ENCODE measurements at places on chromosomes 11 and 22.

DNA sequence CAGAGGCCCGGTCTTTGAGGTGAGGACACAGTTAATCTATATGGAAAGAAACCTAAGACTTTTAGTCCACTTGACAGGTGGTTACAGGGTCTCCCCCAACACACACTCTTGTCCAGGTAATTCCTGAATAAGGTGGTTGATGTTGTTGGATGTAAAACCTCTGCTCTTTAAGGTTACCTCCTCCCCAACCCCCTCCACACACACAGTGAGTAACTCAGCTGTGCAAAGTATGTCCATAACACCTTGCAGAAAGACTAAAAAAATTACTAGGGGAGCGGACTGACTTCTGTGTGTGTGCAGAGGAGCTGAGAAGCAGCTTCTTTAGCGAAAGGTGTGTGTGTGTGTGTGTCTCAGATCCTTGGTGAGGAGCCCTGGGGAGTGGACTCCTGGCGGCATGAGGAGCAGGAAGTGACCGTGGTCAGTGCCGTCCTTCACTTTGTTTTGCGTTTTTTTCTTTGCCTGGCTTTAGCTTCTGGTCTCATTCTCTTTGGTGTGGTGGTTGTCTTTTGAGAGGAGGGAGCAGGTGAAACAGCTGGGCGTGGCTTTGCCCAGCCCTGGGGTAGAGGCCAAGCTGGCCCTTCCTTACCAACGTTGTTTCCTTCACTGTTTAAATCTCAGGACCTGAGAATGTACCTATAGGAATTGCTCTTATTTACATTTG is 1.7 kb downstream of the ZBED4 start:
- no peak for DNase-seq

DNA sequence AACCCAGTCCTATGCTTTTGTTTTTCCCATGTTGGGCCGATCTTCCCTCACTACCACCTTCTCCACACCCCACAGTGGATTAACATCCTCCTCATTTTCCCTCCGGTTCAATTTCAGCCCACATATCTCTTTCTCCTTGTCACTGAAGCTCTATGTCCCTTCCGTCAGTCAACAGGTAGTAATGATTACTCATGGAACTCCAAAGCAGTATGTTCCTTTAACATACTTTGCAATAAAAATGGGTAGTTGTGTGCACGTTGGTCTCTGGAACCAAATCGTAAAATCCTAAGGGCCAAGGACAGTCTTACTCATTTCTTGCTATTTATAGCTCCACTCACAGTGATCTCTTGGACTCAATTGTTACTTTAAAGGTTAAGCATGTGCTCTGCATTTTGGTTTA is 20.2 kb downstream of the AMOTL1 start:
- DNase-seq: no peak

DNA sequence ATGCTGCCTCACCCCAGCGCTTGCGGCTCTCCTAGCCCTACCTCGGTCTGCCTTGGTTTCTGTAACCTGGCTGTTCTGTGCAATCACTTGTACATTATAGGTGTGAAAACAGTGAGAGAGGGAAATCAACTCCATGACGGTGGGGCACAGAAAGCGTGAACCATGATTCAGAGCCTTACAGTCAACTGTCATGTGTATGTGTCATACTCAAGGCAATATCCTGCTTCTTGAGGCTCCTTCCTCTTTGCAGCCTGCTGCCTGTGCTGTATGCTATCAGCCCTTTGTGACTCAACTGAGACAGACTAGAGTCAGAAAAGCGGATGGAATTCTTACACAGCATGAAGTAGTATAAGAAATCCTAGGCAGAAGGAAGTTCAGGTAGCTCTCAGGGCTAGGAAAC is 2.1 kb downstream of the NRIP3 start:
- DNase-seq: no peak

DNA sequence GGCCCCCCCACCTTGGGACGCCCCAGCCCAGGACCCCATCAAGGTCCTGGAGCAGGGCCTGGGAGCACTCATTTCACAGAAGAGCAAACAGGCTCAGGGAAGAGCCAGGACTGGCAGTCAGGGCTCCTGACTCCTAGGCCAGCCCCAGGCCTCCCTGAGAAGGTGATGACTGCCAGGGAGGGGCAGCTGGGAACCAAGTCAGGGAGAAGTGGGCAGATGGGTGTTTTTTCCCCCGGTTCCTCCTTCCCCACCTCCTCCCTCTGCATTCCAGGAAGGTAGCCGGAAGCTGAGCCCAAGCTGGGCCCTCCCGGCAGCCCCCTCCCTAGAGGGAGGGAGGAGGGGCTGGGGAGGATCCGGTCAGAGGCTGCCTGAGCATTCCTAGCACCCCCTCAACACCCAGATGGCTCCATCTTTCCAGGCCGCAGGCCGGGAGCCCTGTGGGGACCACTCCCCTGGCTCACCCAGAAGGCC is 19.6 kb downstream of the MYRF start:
- DNase-seq: no peak

- no peak for DNase-seq
These were observed 626 bp upstream of the LIMK2 start for GRCh38 chr22:31211482-31211861.

- DNase-seq: no peak
These were observed 17.7 kb downstream of the CTNND1 start for GRCh38 chr11:57779276-57779675.

DNA sequence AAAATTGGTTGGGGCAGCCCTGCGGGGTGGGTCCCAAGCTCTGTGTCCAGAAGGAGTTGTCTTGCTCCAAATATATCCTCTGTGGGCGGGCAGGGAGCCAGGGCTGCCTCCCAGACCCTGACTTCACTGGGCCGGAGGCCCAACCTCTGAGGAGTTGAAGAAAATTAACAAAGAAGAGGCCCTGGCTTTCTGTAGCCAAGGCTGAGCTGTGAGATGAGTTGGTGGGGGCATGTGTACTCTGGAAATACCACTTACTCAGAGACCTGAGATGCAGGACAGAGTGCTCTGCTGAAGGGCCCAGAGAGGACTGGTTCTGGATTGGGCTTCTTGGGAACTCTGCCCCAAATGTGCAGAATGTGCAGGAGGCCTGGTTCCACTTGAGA is 96.3 kb downstream of the SWAP70 start:
- no peak for DNase-seq

DNA sequence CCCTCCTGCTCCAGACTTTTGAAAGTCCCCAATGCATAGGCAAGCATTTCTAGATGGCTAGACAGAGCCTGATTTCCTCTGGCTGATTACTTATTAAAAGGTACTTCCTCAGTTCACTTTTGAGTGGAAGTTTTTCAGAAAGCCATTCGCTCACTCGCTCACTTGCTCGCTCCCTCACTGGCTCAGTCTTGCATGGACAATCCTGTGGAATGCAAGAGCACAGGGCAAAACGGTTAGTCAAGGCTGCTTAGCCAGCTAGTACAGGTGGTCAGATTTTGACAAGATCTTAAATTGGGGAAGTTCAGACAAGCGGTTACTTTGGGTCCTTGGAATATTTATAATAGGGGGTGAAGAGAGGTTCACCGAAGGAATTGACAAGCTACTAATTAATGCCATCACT is 101.0 kb downstream of the ARL14EP start:
- no peak for DNase-seq

- DNase-seq: no peak
These were observed 25.2 kb upstream of the CARD16 start for GRCh38 chr11:105070306-105070705.

DNA sequence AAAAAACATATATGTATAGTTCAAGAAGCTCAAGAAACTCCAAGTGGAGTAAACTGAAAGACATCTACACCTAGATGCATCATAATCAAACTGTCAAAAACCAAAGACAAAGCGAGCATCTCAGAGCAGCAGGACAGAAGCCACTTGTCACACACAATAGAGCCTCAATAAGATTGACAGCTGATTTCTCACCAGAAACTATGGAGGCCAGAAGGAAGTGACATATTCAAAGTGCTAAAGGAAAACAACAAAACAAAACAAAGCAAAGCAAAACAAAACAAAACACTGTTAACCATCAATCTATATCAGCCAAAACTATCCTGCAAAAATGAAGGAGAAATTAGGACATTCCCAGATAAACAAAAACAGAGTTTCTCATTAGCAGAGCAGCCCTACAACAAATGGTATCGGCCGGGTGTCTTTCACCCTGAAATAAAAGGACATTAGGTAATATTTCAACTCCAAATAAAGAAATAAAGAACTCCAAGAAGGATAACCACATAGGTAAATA is 65.8 kb upstream of the SEPTIN5 start:
- no peak for DNase-seq

- DNase-seq: no peak
These were observed 2.4 kb downstream of the MAPK1 start for GRCh38 chr22:21865041-21865440.

- DNase-seq: no peak
These were observed 26.4 kb downstream of the KCNQ1 start for GRCh38 chr11:2471048-2471803.

DNA sequence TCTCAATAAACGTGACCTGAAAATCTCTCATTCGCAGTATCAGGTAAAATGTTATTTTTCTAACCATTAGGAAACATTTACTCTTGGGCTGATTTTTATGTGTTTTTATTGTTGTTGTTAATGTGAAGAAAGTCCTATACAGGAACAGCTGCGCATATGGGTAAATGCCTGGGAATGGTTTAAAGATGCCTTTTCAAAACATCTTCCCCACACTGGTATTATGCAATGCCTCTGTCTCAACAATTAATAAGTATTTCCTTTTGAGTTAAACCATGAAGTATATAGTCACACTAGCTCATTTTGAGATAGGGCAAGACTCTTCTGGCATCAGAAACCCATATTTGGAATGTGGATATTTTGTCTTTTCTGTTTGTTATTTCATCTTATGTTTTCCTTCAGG is 13.7 kb upstream of the LIN7C start:
- DNase-seq: no peak

DNA sequence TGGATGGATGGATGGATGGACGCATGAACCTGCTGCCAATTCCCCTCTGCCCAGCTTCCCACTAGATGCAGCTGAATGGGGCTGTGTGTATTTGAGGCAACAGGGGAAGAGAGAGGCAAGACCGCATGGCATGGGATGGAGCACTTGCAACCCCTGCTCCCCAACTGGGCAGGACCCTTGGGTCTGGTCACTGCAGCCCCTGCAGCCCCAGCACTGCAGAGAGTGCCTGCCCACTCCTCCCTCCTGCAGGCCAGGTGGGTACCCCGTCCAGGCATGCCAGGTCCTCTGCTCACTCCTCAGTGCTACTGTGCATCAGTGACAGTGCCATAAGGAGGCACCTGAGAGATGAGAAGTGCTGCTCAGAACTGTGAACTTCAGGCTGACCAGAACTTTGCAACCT is 40.3 kb downstream of the OSBPL5 start:
- no peak for DNase-seq
